Activated CD4-positive, alpha-beta memory T cell treated with anti-CD3 and anti-CD28 coated beads, Interleukin-2, amount 10 ng/mL, durations not matched to agents 7 days and 5 days (primary cell): ENCODE measurements at places on chromosomes 1 and 21.

GRCh38 chr21:30306884-30307283, 13.2 kb downstream of the KRTAP26-1 start:
- DNase-seq = no peak

- DNase-seq = no peak
Observed at GRCh38 chr1:1380860-1381259, 5.9 kb upstream of the AURKAIP1 start.

GRCh38 chr21:29610779-29611360, 312.1 kb downstream of the BACH1 start:
- DNase-seq = no peak

- no peak for DNase-seq
Observed at GRCh38 chr1:245873883-245874671, 633.0 kb downstream of the SMYD3 start.

DNA sequence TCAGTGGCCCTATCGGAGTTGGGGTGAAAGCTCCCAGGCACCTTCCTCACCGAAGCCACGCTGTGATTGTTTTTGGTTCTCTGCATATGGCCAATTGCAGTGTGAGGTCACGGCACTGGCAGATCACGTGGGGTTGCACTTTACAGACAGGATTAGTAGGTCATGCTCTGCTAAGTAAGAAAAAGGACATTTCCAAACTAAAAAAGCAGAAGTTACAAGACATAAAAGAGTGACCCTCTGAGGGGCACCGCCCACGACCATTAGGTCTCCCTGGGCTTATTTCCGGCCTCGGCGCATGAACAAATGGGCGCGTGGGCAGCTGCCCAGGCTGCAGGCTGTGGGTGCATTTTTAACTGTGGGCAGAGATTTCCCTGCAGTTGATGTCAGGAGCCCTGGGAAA, 2.0 kb downstream of the CAPN9 start:
- no peak for DNase-seq

DNA sequence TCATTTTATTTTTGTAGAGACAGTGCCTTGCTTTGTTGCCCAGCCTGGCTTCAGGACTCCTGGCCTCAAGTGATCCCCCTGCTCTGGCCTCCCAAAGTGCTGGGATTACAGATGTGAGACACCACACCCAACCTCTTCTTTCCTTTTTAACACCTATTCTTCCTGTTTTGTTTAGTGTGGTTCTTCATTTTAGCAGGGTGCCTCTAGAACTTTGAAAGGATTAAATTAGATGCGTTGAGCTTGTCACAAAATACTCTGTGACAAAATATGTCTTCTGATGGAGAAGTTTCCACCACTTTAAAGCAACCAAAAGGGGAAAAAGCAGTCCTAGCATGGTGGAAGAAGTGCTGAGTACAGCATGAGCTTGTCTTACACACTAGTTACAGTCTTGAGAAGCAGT, 42.0 kb downstream of the CDC14A start:
- DNase-seq = no peak

DNA sequence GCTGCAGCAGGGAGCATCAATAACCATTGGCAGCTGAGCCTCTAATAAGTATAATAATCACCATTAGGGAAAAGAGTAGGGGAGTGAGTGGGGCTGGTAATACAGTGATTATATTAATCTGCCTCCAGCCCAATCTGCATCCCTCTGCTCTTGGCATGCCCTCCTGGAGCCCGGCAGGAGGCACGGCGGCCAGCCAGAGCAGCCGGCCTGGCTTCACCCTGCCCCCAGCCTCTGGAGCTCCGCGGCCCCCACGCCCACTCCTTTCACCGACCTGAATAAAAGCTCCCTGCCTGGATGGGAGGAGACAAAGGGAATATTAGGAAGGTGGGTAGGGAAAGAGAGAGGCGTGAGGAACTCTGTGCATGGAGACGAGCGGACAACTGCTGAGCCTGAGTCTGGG, 28.3 kb downstream of the OPTC start:
- no peak for DNase-seq

DNA sequence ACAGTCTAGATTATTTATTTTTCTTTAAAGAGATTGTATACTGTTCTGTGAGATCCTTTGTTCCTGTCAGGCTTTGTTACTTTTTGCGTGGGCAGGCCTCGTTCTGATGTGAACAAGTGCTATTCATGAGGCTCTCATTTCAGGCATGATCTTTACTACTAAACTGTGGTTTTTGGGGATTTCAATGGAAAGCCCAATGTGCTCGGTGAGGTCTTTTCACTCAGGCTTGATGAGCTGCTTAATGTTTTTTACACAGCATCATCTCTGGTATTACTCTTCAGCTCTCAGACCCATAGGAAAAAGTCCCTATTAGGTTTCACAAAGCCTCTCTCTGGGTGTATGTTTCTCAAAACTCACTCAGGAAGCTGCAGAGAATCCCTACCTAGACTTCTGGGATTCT, 419.4 kb downstream of the GPATCH2 start:
- no peak for DNase-seq

DNA sequence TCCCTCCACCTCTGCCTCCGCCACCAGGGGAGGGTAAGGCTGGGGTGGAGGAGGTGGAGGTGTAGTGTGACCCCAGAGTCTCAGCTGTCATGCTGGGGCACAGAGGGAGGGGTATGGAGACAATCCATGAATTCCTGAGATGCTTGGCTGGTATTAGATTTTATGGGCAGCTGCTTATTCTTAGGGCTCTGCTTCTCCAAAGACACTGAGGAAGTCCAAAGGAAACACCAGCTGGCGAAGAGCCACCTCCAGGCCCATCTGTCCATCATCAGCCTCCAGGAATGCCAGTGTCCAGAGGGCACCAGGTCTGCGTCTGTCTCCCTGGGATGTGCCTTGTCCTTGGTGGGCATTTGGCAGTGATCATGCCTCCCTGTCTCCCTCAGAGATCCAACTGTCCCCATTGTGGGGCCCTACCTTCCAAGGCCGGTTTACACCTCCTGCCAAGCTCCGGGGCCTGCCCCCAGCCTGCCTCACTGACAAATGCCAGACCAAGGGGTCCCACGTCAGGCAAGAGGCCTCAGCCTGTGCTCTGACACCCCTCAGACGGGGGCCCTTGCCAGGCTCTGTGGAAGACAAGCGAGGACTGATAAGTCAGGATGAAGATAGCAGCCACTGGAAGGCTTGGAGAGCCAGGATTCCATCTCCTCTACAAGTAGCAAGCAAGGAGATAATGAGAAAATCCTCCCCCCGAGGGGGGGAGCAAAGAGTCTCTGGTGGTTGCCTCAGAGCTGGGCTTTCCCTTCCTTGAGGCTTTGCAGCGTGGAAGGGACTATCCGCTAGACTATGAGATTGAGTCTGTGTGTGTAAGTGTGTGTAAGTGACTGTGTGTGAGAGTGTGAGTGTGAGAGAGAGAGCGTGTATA, 1.6 kb downstream of the TNNI1 start:
- no peak for DNase-seq
